ENCODE measurements at places on chromosomes 12 and 14.

DNA sequence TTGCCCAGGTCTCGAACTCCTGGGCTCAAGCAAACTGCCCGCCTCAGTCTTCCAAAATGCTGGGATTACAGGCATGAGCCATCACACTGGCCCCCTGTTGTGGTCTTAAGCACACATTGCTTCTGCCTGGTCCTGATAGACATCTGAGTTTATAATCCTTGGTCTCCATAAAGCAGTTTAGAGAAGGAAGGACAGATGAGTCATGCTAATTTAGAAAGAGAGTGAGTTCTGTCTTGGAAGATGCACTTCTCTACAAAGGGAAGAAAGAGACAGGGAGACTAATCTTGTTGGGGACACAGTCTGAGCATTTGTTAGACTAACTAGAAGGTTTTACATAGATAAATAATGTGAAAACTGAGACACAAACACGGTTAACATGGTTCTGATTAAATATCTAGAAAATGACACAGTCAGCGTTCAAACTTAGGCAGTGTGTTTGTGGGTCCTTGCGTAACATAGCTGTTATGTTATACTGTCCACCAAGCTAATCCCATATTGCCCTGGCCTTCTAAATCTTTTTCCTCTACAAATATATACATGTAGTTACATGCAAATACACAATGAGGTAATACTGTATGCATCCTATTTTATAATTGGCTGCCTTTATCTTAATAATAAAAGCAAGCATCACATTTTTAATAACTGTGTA lies 31.0 kb downstream of the SAMD4A start:
- peak; percentile 38 for DNase-seq

DNA sequence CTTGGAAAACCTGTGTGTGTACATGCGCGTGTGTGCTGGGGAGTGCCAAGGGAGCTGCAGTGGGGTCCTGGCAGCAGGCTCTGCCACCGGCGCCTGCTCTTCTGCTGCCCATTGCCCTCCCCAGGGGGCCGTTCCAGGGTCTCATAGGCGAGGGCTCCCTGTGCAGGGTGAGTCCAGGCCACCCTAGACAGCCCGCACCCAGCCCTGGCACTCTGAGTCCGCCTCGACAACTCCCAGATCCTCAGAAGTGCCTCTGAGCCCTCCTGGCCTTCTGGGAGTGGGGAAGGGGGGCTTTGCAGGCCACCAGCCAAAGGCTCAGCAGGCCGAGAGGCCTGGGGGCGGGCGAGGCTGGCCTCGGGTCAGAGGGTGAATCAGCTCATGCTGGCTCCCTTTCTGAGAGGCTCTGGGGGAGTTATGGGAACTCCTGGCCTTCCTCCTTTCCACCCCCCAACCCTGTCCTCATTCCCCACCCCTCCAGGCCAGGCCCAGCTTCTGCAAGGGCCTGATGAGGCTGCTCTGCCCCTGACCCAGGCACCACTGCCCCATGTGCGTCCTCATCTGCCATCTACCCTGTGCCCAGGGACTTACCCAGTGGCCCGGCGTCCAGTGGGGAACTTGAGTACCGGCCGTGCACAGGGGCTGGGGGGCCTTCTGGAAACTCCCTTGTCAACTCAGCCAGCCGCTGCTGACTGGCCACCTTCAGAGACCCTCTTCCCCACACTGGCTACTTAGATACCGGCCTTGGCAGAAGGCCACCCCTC lies 2.1 kb upstream of the TEDC1 start:
- no peak for DNase-seq

GRCh38 chr12:125132698-125133400 lies 67.6 kb downstream of the AACS start:
- DNase-seq = no peak

- DNase-seq = no peak
Observed at GRCh38 chr12:94705676-94706075, 55.3 kb upstream of the TMCC3 start.

- no peak for DNase-seq
Observed at GRCh38 chr14:90336985-90337384, 5.2 kb upstream of the NRDE2 start.

GRCh38 chr14:64118892-64119291 lies 175.3 kb downstream of the ESR2 start:
- DNase-seq = no peak

GRCh38 chr14:89700801-89701200 lies 253.7 kb downstream of the EFCAB11 start:
- DNase-seq = no peak

- no peak for DNase-seq
Observed at GRCh38 chr14:77714926-77715325, 7.0 kb downstream of the SLIRP start.

DNA sequence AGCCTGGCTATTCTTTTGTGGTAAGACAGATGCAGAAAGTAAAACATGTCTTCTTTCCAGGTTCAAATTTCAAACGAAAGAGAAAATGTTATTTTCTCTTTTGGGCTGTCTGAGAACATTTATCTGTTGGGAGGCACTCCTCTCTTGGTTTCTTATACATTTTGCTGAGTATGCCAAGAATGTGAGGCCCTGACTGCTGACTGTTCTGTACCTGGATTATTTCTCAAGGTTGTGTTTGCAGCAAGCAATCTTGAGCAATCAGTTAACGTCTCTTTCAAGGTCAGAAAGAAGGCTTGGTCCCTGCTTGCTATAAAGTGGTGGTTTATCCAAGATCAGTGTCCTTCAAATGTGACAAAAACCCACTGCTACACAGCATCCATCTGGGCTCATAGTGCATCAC lies 9.8 kb downstream of the SSTR1 start:
- DNase-seq = no peak

DNA sequence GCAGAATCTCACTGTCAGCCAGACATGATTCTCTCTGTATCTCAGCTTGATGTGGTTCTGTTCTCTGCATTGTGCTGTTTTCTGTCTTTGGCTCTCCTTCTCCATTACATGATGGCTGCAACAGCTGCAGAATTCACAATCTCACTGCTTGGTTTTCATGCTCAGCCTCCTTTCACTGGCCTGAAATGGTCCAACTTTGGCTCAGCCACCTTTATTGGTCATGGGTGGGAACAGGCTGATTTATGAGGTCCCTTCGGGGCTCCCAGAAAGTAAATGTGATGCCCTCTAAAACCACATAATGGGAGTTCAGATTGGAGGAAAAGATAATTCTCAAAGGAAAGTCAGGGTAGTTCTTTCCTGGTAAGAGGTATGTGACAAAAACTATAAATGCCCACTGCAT lies 597.0 kb downstream of the ETNK1 start:
- DNase-seq = no peak

GRCh38 chr14:96793547-96793946 lies 3.6 kb upstream of the VRK1 start:
- no peak for DNase-seq

- no peak for DNase-seq
Observed at GRCh38 chr12:23815810-23816209, 133.7 kb downstream of the SOX5 start.

DNA sequence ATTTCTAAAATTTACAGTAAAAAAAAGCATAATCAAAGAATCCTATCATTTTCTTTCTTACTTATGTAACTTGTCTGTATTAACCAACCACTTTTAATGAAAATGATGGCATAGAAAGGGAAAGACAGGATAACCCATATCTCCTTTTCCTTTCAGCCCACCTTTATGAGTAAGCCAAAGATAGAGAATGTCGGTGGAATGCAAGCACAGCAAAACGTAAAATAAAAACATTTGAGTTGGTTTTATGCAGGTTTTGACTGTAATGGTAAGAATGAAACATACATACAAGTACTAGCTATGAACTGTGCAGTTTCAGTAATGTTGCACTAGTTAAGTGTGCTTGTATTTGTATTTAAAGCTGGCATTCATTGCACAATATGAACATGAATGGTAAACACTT lies 360.3 kb downstream of the FOXG1 start:
- no peak for DNase-seq

DNA sequence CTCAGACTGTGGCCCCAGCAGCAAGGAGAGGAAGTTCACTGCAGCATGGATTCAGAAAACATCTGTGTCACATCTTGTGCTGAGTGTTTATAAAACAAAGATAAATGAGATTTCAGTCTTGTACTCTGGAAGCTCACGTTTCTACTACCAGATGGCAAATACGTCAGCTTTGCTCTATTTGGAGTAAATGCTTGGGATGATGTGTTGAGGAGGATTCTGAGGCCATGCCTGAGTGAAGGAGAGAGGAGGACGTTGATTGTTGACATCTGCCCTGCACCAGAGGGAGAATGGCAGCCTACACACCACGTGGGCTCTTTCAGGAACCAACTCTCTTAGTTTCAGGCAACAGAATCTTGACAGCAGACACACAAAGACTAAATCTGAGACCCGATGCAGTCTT lies 188.9 kb downstream of the TMEM132C start:
- no peak for DNase-seq

DNA sequence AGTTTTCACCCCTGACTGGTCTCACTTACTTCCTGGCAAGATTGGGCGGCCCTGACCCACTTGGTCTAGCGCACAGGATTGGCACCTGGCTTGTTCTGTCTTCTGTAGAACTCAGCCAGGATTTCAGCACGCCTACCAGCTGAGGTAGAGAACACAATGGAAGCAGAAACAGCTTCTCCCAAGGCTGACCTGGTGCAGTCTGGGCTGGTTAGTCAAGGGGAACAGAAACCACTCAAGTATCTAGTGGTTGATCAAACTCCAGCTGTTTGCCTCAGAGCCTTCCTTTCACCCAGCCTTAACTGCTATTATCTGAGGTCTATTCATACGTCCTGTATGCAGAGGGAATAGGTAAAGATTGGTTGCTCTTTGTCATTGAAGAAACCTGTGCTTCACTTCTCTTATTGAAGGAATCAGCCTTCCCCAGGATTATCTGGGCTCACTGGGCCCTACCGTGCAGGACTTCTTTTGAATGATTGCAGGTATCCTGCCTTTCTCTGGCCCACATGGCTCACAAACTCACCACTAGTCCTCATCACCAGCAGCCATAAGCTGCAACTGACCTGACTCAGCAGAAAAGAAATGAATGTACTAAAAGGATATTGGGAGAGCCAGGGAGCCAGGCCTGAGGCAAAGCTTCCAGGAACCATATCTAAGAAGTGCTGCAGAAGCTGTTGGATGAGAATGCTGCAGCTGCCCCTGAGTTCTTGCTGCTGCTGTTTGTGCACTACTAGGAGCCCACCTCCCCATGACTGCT lies 2.5 kb upstream of the PLEKHD1 start:
- peak; percentile 89 for DNase-seq

- peak; percentile 99 for DNase-seq
Observed at GRCh38 chr12:85825746-85826145, 10.5 kb downstream of the RASSF9 start.

GRCh38 chr14:34824826-34825225 lies 50.3 kb downstream of the BAZ1A start:
- DNase-seq = no peak

DNA sequence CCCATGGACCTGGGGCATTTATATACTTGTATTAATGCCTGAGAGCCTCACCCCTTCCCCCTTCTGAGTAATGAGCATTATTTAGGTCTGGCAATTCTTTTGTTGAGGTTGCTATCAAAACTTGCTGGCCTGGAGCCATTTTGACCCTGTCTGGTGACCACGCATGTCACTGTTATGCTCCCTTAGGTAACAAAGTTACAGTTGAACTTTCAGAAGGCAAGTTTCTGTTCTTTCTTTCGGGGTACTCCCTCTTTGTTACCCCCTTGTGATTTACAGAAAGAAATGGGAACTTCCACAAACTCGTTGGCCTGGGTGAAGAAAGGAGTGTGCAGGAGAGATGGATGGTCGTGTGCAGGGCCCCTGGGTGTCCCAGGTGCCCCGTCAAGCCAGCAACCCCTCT lies 305.4 kb downstream of the DPF3 start:
- DNase-seq = no peak

- DNase-seq = no peak
Observed at GRCh38 chr14:93010522-93011140, 87.7 kb downstream of the CHGA start.

DNA sequence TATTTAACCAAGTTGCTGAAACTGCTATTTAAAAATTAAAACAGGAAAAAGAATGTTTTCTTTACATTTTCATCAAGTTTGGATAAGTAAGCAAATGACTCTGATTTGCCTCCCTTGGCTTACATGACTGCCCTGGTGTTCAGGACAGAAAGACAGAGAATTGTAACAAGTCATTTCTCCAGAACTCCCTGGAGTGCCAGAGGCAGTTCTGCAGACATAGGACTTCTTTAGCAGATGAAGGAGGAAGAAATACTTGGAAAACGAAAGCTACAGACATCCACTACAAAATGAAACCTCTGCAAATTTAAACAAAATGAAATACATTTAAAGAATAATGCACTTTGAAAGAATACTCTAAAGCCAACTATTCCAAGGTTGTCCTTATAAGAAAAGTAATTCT lies 253.9 kb downstream of the LRFN5 start:
- no peak for DNase-seq

GRCh38 chr12:113500782-113501311 lies 29.2 kb upstream of the LHX5 start:
- no peak for DNase-seq

DNA sequence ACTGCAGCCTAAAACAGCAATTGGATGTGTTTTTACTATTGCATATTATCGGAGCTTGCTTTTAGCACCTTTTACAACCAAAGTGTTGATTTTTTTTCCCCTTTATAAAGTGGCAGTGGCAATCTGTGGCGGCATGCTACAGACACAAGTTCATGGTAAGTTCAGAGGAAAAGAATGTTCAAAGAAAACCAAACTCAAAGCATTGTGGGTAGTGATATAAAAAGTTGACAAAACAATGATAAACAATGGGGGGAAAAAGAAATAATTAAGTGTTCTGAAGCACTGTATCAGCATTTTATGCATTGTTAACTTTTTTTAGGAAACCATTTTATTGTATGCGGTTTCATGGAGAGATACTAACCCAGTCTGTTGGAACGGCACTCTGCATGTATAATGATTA lies 492.0 kb upstream of the SOX5 start:
- no peak for DNase-seq

DNA sequence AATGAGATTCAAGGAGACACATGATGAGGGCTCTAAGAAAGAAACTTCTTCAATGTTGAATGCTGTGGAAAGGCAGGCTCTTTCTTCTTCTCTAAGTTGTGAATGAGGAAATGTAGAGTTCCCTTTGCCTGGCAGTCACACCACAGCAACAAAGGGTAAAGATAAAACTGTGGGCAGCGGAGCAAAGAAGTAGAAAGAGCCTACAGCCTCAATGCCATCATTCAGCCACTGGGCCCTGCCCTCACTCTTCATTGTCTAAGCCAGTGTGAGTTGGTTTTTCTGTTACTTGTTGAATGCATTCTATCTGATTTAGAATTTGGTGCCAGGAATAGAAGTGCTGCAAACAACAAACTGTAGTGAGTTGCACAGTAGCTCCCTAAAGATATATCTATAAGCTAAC lies 12.2 kb downstream of the SDR9C7 start:
- DNase-seq = no peak

Measured in renal cortical epithelial cell (primary cell).